ENCODE measurements at places on chromosomes 5 and 9.

GRCh38 chr9:113741886-113742854 is 133.9 kb upstream of the ZNF618 start:
- DNase-seq, result no peak

- peak; percentile 65 for DNase-seq
Measured at GRCh38 chr5:98905857-98906688, 22.7 kb downstream of the CHD1 start.

DNA sequence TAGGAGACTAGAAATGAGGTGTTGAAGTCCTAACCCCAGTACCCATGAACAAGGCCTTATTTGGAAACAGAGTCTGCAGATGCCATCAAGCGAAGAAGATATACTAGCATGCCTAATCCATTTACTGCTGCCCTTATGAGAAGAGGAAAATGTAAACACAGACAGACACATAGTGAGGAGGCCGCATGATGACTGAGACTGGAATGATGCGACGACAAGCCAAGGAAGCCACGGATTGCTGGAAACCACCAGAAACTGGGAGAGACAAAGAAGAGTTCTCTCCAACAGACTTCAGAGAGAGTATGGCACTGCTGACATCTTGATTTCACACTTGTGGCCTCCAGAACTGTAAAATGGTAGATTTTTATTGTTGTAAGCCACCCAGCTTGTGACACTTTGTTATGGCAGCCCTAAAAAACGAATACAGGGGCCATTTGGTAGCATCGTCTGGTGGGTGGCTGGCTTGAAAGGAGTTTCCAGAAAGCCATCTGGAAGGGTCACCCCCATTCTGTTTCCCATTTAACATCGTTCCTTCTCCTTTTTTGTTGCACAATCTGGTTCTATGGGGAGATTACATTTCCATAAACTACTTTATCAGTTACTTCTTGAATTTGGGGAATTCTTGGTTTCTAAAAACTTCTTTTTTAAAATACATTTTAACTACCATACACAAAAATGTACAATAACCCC is 193.1 kb downstream of the HSD17B3 start:
- no peak for DNase-seq

GRCh38 chr5:57414857-57415256 is 67.8 kb downstream of the ACTBL2 start:
- DNase-seq, result no peak

DNA sequence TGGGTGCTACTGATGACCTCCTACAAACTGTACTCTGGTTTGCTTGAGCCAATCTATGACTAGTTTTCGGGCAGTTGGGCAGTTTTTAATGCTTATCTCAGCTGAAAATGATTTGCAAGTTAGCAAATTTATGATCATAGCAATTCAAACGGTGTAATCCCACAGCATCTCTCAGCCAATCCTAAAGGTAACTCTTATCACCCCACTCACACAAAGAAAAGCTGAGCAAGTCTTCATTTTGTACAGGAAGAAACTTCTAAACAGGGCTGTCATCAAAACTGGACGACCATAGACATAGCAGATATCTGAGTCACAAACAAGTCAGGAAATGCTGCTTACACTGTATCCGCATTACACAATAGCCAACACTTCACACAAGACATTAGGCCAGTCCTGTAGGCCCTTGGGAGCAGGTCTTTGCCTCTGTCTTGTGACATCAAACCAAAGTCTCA is 2.6 kb upstream of the ENC1 start:
- peak; percentile 52 for DNase-seq

- no peak for DNase-seq
Measured at GRCh38 chr9:7103771-7104170, 346.0 kb downstream of the KDM4C start.

GRCh38 chr5:76479973-76480667 is 77.0 kb downstream of the IQGAP2 start:
- no peak for DNase-seq

GRCh38 chr5:62343428-62343827 is 37.4 kb downstream of the KIF2A start:
- no peak for DNase-seq
